ENCODE measurements at places on chromosomes 4 and X. TPM values are rescaled to one million over a fixed set of nuclear protein-coding genes. Genes with fewer than 3 reads are reported as not detected.

The NIPAL1 gene
- total RNA-seq, result 0.70 TPM

The MID1 gene
- 32.2 TPM for total RNA-seq

The UGT2B10 gene
- total RNA-seq, result 0.06 TPM

The RHOH gene
- 0.18 TPM for total RNA-seq

The MFAP3L gene
- total RNA-seq, result 3.6 TPM

The ADH1A gene
- not detected for total RNA-seq

The MAGEA2B gene
- total RNA-seq, result not detected

The TCEAL2 gene
- total RNA-seq, result not detected

The MAGEA11 gene
- total RNA-seq, result not detected

The PNMA5 gene
- not detected for total RNA-seq

The CT45A6 gene
- total RNA-seq, result not detected

The CLDN22 gene
- total RNA-seq, result not detected

The PDE6B gene
- total RNA-seq, result not detected

The GNPDA2 gene
- 7.9 TPM for total RNA-seq

The MAGEC1 gene
- not detected for total RNA-seq

The RAB9B gene
- total RNA-seq, result not detected

The PNMA6A gene
- 4.9 TPM for total RNA-seq

The FGD1 gene
- 6.0 TPM for total RNA-seq

The C1QTNF7 gene
- not detected for total RNA-seq

The RGN gene
- total RNA-seq, result not detected

The TEX13C gene
- total RNA-seq, result not detected

The RS1 gene
- total RNA-seq, result not detected

The SLC10A4 gene
- 7.3 TPM for total RNA-seq

The SH2D1A gene
- total RNA-seq, result not detected

The TSPAN5 gene
- total RNA-seq, result 13.1 TPM

The PI4K2B gene
- 6.4 TPM for total RNA-seq

The TMEM35A gene
- total RNA-seq, result not detected

The EDNRA gene
- total RNA-seq, result 0.43 TPM

The MAGEA2 gene
- 0.07 TPM for total RNA-seq

The SLITRK4 gene
- not detected for total RNA-seq
